Astrocyte (in vitro differentiated cells and primary cell): ENCODE measurements at places on chromosomes 12 and 14. TPM values are rescaled to one million over a fixed set of nuclear protein-coding genes. Genes with fewer than 3 reads are reported as not detected.

RFLNA gene
- 1.8 and 2.8 TPM in 2 replicates for total RNA-seq

IFNG gene
- not detected in 2 replicates for total RNA-seq

KRT82 gene
- total RNA-seq: not detected in 2 replicates

FAM216A gene
- 9.2 and 11.3 TPM in 2 replicates for total RNA-seq

CD4 gene
- 0.54 and 0.72 TPM in 2 replicates for total RNA-seq

IGFBP6 gene
- 20.8 and 26.3 TPM in 2 replicates for total RNA-seq

MED6 gene
- total RNA-seq: 43.4 and 43.5 TPM in 2 replicates

KRT74 gene
- total RNA-seq: not detected in 2 replicates

CSAD gene
- total RNA-seq: 16.7 and 19.4 TPM in 2 replicates

POLE2 gene
- 2.0 and 3.0 TPM in 2 replicates for total RNA-seq

KLRC1 gene
- not detected in 2 replicates for total RNA-seq

RABGGTA gene
- 26.6 and 27.3 TPM in 2 replicates for total RNA-seq

TAS2R31 gene
- total RNA-seq: 2.2 TPM in 2 replicates

OASL gene
- total RNA-seq: 0.75 and 1.3 TPM in 2 replicates
